ENCODE measurements at places on chromosomes 1 and 21. TPM values are rescaled to one million over a fixed set of nuclear protein-coding genes. Genes with fewer than 3 reads are reported as not detected.

DNA sequence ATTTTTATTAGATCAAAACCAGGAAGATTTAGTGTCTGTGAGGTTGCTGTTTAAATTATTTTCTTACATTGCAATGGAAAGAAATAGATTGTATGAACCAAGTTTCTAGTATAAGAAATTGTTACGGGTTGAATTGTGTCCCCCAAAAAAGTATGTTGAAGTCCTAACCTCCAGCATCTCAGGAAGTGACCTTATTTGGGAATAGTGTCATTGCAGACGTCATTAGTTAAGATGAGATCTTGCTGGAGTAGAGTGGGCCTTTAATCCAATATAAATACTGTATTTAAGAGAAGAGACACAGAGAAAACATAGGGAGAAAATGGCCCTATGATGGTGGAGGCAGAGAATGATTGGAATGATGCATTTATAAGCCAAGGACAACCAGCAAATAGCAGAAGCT, 188.7 kb upstream of the SAMSN1 start:
- H3K4me3 ChIP-seq = no peak overlapping the region
- H3K27ac ChIP-seq = no peak overlapping the region
- no peaks in the 10 kb centered on the region for H3K4me1 ChIP-seq

- no peaks in the 10 kb centered on the region for H3K27me3 ChIP-seq
- H3K36me3 ChIP-seq = peaks cover 36% of the 10 kb centered on the region
- no peak overlapping the region for H3K27ac ChIP-seq
- H3K4me3 ChIP-seq = peak overlapping the region; percentile 7
These were observed 13.2 kb upstream of the MFN2 start for GRCh38 chr1:11967028-11967547.

GRCh38 chr1:2258996-2259395, 30.9 kb downstream of the SKI start:
- H3K36me3 ChIP-seq = peaks cover 7% of the 10 kb centered on the region
- DNase-seq = no peak
- no peak overlapping the region for H3K4me3 ChIP-seq
- no peaks in the 10 kb centered on the region for H3K4me1 ChIP-seq
- H3K27me3 ChIP-seq = no peaks in the 10 kb centered on the region
- no peak overlapping the region for H3K27ac ChIP-seq

DNA sequence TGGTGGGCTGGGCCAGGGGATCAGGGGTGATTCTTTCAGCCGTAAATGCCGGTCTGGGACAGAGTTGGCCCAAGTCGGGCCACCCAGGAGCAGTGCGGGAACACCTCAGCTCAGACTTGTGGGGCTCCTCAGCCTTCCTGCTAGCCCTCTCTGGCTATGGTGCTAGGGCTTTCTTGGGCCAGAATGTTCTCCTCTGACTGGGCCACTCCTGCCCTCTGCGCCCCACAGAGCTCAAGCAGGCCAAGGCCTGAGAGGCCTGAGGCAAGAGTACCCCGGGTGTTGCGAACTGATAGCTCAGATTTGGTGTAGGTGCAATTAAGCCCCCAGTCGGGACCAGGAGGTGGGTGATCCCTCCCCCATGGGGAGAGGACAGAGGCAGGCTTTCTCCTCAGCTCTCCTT, 51.8 kb downstream of the LGR6 start:
- no peaks in the 10 kb centered on the region for H3K27me3 ChIP-seq
- H3K36me3 ChIP-seq = no peaks in the 10 kb centered on the region
- no peak overlapping the region for H3K27ac ChIP-seq
- no peaks in the 10 kb centered on the region for H3K4me1 ChIP-seq
- H3K4me3 ChIP-seq = no peak overlapping the region

GRCh38 chr1:224339442-224340033, 9.6 kb upstream of the NVL start:
- H3K27ac ChIP-seq = peak overlapping the region; percentile 9
- H3K27me3 ChIP-seq = no peaks in the 10 kb centered on the region
- H3K36me3 ChIP-seq = peaks cover 27% of the 10 kb centered on the region
- H3K4me3 ChIP-seq = no peak overlapping the region
- DNase-seq = no peak

- no peaks in the 10 kb centered on the region for H3K4me1 ChIP-seq
- H3K27me3 ChIP-seq = no peaks in the 10 kb centered on the region
- no peak for DNase-seq
- no peaks in the 10 kb centered on the region for H3K36me3 ChIP-seq
- H3K4me3 ChIP-seq = no peak overlapping the region
- no peak overlapping the region for H3K27ac ChIP-seq
These were observed 20.1 kb upstream of the COG2 start for GRCh38 chr1:230622151-230622550.

GRCh38 chr1:197106869-197107268, 39.6 kb downstream of the ASPM start:
- no peak overlapping the region for H3K27ac ChIP-seq
- H3K36me3 ChIP-seq = peaks cover 76% of the 10 kb centered on the region
- H3K27me3 ChIP-seq = no peaks in the 10 kb centered on the region
- no peak for DNase-seq
- H3K4me3 ChIP-seq = no peak overlapping the region

DNA sequence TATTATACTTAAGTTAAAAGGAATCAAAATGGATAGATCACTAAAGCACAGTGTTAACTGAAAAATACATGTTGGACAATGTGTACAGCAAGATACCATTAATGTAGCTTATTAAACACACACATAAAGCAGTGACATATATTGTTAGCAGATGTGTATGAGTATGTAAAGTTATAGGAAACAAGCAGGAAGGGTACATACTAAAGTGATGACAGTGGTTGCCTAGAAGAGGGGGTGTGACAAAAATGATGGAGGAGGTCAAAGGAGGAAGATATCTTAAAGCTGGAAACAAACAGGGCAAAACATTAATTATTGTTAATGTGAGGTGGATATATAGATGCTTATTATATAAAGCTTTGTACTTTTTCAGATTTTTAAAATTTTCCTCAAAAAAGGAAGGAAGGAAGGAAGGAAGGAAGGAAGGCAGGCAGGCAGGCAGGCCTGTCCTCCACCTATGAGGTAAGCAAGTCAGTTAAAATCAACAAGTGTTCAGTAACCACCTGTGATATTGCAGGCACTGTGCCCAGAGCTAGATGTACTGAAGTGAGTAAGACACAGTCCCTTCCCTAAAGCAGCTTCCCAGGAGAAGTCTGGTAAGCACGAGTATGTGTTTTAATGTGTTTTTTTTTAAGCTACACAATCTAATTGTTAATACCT, 252.9 kb upstream of the NR5A2 start:
- no peaks in the 10 kb centered on the region for H3K27me3 ChIP-seq
- H3K4me3 ChIP-seq = no peak overlapping the region
- no peak overlapping the region for H3K27ac ChIP-seq

GRCh38 chr1:86504895-86505563, 36.3 kb downstream of the CLCA1 start:
- H3K27ac ChIP-seq = no peak overlapping the region
- no peaks in the 10 kb centered on the region for H3K27me3 ChIP-seq
- H3K4me3 ChIP-seq = no peak overlapping the region
- DNase-seq = no peak
- H3K4me1 ChIP-seq = peaks cover 2% of the 10 kb centered on the region

DNA sequence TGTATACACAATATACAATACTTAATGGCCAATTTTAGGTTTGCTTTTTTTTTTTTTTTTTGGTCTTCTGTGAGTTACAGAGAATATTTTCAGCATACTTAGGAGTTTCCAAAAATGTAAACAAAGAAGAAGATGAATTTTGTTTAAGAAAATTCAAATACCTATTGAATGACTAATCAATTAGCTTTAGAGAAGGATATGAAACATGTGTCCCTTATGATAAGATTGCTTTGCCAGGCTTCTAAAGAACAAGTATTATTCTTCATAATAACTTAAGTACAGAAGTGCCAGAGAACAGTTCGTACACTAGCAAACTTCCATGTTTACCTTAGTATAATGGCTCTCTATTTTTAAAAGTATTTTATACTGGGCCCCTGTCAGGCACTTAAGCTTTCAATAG, 1191.0 kb upstream of the NCAM2 start:
- H3K4me1 ChIP-seq = no peaks in the 10 kb centered on the region
- H3K36me3 ChIP-seq = no peaks in the 10 kb centered on the region

PRR9 gene
- total RNA-seq = not detected

CD247 gene
- total RNA-seq = 1.2 TPM

CFAP141 gene
- total RNA-seq = not detected

GPR153 gene
- total RNA-seq = 9.6 TPM

CPLANE2 gene
- 7.7 TPM for total RNA-seq
